ENCODE measurements at places on chromosomes 16 and 17. TPM values are rescaled to one million over a fixed set of nuclear protein-coding genes. Genes with fewer than 3 reads are reported as not detected.

The ARL5C gene
- total RNA-seq = 2.1 TPM

The TPSB2 gene
- not detected for total RNA-seq

The TLCD3B gene
- total RNA-seq = 0.18 TPM

The WNT3 gene
- total RNA-seq = 0.65 TPM

The CCL7 gene
- total RNA-seq = not detected
